Gastroesophageal sphincter (tissue), 4 donors: ENCODE measurements at places on chromosomes 4 and X. TPM values are rescaled to one million over a fixed set of nuclear protein-coding genes. Genes with fewer than 3 reads are reported as not detected.
A peak's percentile ranks its signal among the peaks of the same experiment; 100 is the strongest.

- no peak for ATAC-seq
These were observed 7.4 kb upstream of the KDR start for GRCh38 chr4:55132775-55133174.

DNA sequence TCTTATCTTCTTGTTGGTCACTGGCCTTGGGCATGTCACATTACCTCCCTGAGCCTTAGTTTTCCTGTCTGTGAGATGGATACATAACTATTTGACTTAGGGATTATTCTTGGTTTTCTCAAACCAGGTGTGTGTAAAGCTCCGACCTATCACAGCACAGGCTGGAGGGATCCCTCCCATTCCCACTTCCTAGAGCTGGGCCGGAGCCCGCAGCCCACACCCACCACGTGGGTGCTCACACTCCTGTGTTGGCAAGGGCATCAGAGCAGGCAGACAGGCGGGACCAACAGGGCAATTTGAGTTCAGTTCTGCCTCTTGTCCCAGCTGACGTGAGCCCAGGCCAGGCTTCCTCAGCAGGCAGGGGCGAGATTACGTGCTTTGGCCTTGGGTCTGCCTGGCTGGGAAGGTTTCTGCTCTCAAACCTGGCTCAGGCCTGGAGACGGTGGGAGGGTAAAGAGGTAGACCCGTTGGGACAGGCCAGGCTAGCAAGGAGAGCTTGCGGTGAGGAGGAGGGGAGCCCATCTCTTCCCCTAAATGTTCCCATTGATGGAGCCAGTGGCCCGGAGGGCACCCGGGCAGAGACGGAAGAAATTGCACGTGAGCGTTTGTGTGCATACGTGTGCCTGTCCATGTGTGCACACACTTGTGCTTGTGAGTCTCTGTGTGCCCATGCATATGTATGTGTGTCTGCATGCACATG, 734 bp upstream of the SH3TC1 start:
- no peak for ATAC-seq

DNA sequence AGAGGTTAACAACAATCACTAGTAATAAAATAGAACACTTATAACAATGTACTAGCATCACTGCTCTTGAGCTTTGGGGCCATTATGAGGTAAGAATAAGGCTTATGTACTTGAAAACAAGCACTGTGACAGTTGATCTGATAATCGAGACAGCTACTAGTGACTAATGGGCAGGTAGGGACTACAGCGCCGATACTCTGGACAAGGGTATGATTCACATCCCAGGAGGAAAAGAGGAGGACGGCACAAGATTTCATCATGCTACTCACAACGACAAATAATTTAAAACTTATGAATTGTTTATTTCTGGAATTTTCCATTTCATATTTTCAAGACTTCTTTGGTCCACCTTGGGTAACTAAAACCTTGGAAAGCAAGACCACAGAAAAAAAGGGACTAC, 62.3 kb downstream of the FAM184B start:
- no peak for ATAC-seq

- no peak for ATAC-seq
These were observed 4.8 kb downstream of the NOCT start for GRCh38 chr4:139020384-139020783.

GRCh38 chrX:141258080-141258479, 15.8 kb upstream of the SPANXC start:
- ATAC-seq: no peak

- no peak for ATAC-seq
These were observed 78.0 kb downstream of the COX7B2 start for GRCh38 chr4:46830971-46831454.

SLC35A2 gene
- 11.6 TPM for total RNA-seq

CLTRN gene
- total RNA-seq: not detected

DNA sequence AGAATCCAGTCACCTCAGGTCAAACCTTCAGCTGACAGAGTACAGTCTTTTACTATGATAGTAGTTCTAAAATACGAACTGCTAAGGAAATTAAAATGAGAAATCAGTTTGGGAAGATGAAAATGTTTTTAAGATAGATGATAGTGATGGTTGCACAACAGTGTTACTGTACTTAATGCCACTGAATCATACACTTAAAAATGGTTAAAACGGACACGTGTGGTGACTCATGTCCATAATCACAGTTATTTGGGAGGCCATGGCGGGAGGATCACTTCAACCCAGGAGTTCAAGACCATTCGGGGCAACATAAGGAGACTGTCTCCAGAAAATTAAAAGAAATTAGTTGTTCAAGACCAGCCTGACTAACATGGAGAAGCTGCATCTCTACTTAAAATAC, 41.4 kb downstream of the ABHD18 start:
- no peak for ATAC-seq

GRCh38 chr4:156638334-156638733, 333.3 kb downstream of the PDGFC start:
- ATAC-seq: no peak

DNA sequence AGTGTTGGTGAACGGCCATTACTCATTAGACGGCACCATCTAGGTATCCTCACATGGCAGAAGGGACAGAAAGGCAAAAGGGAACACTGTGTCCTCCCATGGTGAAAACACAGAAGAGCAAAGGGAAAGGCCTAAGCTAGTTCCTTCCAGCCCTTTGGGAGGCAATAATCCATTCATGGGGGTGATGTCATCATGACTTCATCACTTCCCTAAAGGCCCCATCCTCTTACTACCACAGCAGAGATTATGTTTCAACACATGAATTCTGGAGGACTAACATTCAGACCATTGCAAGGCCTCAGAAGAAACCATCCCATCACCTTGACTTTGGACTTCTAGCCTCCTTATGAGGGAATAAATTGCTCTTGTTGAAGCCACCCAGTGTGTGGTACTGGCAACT, 238.2 kb downstream of the MGST2 start:
- ATAC-seq: no peak

FGF5 gene
- 1.2 TPM for total RNA-seq

PGAM4 gene
- total RNA-seq: not detected

GRCh38 chrX:13666836-13667235, 13.9 kb downstream of the TCEANC start:
- ATAC-seq: no peak

DNA sequence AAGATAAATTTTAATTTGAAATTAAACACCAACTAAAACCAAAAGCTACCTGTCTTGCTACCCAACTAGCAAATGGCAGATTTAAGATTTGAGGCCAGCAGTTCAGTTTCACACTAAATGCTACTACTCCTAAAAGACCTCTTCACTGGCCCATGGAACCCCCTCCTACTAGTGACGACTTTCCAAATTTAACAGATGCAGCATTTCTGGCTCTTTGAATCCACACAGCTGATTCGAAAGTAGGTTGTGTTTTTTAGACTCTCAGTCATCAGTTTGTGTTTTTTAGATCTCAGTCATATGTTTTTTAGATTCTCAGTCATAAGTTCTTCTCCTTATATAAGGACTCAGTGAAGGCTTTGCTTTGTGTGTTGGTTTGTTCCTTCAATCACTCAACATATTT, 11.1 kb upstream of the CC2D2A start:
- ATAC-seq: no peak

HELT gene
- not detected for total RNA-seq

IL2 gene
- not detected for total RNA-seq

P2RY8 gene
- 1.4 TPM for total RNA-seq

PAK3 gene
- total RNA-seq: 1.8 TPM

GRCh38 chrX:24259544-24260240, 54.2 kb downstream of the SUPT20HL2 start:
- ATAC-seq: peak; percentile 43

DNA sequence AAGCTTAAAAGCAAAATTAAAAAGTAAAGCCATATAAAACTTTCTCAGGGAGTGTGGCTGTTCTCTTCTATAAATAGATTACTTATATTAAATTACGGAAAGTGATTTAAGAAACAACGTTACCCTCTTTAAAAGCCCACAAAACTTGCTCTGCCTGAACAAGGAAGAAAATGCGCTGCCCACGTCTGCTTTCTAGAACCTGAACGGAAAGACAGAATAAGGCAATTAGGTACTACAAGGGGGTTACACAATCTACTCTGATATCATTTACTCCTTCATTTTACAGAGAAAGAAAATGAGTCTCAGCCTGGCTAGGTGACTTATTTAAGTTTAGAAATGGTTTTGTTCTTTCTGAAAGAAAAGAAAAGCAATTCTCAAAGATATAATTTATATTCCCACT, 147.2 kb downstream of the RNF150 start:
- ATAC-seq: no peak

GRCh38 chrX:131671735-131672134, 127.9 kb downstream of the OR13H1 start:
- ATAC-seq: no peak

RTL5 gene
- 9.5 TPM for total RNA-seq

APELA gene
- not detected for total RNA-seq

UGT2B10 gene
- not detected for total RNA-seq

DNA sequence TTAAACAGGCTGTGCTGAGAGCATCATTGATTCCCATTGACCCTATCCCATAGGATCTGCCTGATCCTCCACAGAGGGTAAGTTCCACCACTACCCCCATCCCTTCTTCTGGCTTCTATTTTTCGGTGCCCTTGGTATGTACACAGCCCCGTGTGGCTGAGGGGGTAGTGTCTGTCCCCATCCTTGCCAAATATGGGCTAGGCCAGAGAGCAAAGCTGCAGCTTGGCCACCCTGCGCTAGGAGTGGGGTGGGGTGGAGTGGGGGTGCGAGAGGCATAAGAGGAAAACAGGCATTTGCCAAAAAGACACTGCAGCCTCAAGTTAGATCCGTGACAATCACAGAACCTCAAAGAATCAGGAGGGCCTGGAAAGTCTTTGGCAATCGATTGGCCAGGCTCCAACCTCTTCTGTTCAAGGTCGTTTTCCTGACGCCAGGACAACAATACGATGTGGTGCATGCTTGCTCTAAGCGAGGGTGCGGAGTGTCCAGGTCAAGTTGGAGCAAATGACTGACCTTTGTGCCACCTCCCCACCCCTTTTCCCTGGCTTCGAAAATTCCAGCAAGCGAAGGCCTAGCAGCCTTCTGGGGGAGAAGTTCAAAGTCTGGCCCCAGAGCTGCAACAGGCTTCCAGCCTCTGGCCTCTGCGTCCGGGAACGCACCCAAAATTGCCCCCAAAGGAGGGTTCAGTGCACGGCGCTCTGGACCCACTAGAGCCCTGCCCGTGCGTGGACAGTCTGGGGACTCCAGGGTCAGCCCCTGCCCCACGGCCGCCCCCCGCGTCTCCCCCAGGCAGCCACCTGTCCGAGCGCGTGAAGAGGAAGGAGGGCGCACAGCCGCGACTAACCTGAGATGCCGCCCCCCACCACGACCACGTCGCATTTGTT, 598 bp downstream of the MAOB start:
- no peak for ATAC-seq

C1QTNF7 gene
- total RNA-seq: 37.4 TPM

DNA sequence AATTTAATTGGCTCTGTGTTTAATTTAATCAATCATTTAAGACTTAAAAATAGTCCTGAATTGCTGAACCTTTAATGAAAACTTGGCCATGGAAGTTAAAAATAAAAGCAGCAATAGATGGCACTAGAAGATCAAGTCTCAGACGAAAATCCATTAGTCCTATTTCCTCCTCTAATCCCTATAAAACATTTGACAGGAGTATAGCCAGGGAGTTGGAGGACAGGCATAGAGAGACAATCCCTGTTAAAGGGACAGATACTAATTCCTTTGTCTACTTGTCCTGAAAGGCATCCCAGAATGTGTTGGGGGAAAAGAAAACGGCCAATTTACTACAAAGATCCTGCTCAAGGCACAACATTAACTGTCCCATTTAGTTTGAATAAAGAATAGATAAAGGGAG, 276.3 kb upstream of the TACR3 start:
- ATAC-seq: no peak

FTSJ1 gene
- 38.4 TPM for total RNA-seq

DNA sequence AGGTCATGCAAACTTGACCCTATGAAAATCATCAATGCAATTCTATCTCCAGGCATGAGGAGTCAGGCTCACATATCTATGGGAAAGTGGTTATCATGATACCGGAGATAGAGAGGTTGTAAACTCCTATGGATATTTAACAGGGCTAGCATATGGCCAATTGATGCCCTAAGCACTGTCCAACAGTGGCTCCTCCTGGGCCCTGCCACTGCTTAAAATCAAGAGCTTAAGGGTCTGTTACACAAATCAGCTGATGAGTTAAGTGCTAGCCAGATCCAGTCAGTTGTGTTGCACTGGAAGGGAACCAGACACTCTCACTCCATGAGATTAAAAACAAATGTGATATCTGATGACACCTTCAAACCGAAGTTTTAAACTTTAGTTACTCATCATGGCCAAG, 337.6 kb downstream of the STIM2 start:
- ATAC-seq: no peak

DNA sequence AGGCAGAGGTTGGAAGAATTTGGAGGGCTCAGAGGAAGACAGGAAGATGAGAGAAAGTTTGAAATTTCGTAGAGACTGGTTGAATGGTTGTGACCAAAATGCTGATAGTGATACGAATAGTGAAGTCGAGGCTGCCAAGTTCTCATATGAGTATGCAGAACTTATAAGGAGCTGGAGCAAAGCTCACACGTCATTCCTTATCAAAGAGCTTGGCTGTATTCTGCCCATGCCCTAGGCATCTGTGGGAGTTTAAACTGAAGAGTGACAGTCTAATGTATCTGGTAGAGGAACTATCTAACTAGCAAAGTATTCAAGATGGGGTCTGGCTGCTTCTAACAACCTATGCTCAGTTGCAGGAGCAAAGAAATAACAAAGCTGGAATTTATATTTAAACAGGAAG, 102.1 kb downstream of the PCDH18 start:
- no peak for ATAC-seq

GRCh38 chr4:90718931-90719330, 591.7 kb downstream of the CCSER1 start:
- ATAC-seq: no peak

RNF212 gene
- 1.5 TPM for total RNA-seq

GNRHR gene
- total RNA-seq: not detected

SHROOM4 gene
- 15.1 TPM for total RNA-seq

DNA sequence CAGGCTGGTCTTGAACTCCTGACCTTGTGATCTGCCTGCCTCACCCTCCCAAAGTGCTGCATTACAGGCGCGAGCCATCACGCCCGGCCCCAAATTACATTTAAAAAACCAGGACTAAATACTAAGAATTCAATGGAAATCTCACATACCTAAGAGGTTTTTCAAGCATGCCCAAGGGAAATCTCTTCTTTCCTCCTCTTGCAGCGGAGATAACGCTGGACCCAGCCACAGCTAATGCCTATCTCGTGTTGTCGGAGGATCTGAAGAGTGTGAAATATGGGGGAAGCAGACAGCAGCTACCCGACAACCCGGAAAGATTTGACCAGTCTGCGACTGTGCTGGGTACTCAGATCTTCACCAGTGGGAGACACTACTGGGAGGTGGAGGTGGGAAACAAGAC, 7.4 kb downstream of the TRIML1 start:
- no peak for ATAC-seq

DNA sequence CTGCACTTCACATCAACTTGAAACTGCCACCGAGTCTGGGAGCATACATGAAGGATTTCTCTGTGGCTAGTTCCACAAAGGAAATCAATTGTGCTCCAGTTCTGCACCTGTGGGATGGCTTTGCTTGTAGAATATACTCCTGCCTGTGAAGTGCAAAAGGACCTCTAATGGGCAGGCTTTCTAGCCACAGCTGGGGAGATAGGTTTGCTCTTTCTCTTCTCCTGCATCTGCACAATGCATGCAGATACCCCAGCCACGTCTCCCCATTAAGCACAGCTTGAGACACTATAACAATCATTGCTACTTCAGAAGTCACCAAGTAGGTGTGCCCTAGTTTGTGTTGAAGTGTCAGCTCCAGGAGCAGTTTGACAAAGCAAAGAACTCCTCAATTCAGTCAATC, 364.6 kb downstream of the ZIC3 start:
- no peak for ATAC-seq

GAGE12H gene
- not detected for total RNA-seq

GRCh38 chr4:25089051-25089763, 58.5 kb upstream of the LGI2 start:
- ATAC-seq: no peak
